ENCODE measurements at places on chromosomes 4 and X.
A peak's percentile ranks its signal among the peaks of the same experiment; 100 is the strongest.

DNA sequence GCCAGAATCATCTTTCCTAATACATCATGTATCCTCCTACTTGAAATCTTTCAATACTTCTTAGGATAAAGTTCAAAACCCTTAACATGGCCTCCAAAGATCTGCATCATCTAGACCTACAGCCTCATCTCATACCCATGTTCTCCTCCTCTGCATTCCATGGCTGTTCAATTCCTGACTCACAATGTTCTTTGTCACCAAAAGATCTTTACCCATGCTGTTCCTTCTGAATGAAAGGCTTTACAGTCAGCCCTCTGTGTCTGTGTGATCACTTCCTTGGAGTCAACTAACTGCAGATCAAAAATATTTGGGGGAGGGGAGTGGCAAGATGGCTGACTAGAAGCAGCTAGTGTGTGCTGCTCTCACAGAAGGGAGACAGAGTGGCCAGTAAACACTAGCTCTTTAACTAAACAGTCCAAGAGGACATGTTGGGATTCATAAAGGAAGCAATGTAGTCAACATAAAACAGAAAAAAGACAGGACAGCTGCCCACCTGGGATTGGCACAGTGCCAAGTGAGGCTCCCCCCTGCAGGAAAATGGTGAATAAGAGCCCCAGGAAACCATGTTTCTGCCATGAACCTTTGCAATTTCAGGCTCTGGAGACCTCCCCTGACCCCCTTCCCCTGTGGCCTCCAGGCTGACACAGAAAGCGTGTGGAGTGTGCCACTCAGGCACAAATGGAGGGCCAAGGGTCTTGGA is 31.9 kb downstream of the CBR4 start:
- no peak for DNase-seq

DNA sequence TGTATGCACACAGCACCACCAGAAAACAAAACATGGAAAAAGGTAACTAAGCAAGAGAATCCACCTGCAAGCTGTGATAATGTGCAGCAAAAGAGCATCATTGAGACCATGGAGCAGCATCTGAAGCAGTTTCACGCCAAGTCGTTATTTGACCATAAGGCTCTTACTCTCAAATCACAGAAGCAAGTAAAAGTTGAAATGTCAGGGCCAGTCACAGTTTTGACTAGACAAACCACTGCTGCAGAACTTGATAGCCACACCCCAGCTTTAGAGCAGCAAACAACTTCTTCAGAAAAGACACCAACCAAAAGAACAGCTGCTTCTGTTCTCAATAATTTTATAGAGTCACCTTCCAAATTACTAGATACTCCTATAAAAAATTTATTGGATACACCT is 90.2 kb downstream of the TET2 start:
- DNase-seq, result no peak

- DNase-seq, result peak; percentile 72
Observed at GRCh38 chr4:143667461-143667860, 33.0 kb downstream of the FREM3 start.

DNA sequence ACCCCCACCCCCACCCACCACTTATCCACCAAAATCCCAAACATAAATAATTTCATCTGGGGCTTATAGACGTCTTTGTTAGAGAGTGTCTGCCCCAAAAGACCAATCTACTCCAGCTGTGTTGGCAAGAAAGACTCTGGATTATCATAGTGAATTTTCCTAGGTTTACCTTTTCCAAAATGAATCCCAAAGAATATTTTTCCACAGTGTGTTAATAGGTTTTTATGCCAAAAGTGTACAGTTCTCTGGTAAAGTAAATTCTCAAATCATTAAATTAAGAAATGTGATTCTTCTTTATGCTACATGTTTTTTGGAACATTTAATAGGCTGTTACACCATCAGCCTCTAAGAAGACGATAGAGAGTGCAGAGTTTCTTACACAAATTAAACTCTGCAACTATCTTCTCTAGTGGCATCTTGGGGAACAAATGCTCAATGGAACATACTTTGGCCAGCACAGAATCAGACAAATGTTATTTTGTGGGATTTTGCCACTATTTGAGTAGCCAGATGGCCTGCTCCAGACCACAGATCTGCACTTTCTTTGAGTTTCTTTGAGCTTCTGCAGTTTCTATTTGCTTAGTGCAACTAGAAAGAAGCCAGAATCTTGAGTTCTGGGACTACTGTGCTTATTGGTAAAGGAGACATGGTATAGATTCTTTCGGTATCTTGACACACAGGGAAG is 206.0 kb downstream of the KIT start:
- DNase-seq, result peak; percentile 30

DNA sequence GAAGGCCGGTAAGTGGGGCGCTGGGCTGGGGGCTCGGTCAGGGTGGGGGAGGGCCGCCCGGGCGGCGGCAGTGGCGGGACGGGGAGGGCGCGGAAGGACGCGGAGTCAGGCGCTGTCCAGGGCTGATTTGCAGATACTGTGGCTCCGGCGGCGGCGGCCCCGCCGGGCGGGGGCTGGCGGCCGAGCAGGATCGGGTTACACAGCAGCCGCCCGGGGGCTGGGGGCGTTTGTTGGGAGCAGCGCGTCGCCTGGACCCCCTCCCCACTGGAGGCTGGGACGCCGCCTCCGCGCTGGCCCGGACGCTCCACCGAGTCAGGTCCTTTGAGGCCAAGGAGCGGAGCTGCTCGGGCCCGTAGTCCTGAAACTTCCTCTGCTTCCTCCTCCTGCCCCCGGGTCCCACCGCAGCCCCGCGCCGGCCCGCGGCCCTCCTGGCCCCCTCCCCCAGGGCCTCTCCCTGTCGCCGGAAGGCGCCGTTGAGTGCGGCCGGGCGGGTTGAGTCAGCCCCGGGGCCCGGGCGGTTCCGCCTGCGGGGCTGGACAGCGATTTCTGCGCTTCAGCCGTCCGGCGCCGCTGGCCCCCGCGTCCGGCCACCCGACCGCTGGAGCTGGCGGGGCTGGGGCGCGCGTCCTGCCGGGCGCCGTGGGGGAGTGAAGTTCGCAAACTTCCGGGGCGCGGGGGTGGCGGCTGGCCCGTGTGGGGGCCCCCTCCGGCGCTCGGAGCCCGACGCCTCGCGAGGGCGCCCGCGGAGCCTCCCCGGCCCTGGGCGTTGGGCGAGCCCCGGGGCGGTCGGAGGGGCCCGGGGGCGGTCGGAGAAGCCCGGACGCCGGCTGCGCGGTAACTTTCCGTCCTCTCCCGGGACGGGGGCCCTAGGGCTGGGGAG is 746 bp downstream of the REST start:
- DNase-seq, result peak; percentile 89

DNA sequence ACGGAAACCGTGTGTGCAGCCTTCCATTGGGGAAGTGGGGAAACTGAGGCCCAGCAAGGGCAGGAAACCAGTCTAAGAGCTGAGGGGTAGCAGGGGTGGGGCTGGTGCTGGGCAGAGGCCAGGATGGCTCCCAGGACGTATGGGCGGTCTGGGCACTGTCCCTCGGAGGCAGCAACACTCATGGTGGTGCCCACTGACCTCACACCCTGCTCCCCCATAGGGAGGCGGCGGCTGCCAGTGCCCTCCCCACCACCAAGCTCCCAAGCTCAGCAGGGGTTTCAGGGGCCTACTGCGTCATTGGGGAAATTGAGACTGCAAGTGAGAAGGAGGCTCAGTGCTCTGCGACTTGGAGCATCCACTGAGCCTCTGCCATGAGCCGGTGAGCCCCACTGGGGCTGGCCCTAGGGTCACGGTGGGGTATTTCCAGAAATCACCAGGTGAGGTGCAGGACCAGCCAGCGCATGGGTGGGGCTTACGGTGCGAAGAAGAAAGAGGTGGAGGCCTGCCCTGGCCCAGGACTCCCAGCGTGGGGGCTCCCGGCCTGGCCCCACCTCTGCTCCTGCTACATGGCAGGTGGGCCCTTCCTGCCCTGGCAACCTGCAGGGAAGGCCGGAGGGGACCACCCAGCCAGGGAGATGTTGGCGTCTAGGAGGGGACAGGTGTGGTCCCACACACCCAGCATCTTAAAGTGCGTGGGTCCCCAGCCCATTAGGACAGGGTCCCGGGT is 915 bp downstream of the MSANTD1 start:
- DNase-seq, result peak; percentile 18

GRCh38 chrX:66163849-66164411 is at the start of gene HEPH:
HEPH (plus strand) TSS chrX:66164247; CDS start chrX:66170571, 6,324 bp downstream.
- peak; percentile 20 for DNase-seq

DNA sequence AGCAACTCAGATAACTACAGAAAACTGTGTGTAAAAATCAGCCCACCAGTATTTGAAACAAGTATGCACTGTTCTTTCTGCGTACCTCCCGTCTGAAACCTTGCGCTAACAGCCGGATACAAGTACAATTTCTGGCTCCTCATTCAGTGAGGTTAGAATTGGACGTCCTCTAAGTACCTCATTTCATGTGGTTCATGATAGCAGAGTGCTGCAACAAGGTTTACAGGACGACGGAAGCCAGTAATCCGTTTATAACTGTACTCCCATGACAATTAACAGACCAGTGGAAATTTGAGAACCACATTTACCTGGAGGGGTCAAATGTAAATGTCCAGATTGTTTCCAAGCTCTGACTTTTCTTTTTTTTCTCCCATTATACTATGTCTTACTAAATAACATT is 52.9 kb upstream of the TENM3 start:
- no peak for DNase-seq

DNA sequence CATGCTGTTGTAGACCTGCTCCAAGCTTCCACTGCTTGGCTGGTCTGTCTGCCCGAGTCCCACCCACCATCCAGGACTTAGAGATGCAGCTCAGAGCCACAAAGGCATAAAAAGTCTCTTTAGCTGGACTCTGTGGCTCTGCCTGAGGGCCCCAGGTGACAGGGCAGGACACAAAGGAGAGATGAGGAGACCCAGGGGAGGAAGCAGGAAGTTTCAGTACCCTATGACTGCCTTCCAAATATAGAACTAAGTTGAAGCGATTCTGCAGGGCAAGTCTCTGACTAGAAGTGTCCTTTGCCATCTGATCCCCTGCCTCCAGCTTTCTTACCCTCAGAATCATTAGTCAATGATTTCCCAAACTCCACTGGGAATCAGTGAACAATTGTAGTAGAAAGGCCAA is 11.2 kb upstream of the CXCR3 start:
- no peak for DNase-seq

GRCh38 chrX:37347420-37347819 is 1.7 kb upstream of the PRRG1 start:
- no peak for DNase-seq

DNA sequence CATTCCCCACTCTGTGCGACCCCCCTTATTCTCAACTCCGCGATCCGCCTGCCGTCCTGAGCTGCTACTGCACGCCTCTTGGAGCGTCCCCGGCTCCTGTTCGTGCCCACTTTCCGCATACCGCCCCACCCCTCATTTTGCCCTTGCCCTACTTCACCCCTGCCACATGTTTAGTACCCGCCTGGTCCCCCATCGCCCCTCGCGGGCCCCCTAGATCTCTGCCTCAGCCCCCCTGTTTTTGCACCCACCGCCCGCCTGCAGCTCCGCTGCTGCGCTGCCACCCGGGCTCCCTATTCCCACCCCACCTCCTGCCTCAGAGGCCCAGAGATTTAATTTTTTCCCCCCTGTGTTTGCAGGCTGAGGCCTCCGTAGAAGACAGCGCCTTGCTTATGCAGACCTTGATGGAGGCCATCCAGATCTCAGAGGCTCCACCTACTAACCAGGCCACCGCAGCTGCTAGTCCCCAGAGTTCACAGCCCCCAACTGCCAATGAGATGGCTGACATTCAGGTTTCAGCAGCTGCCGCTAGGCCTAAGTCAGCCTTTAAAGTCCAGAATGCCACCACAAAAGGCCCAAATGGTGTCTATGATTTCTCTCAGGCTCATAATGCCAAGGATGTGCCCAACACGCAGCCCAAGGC is 1.4 kb downstream of the MAGED1 start:
- DNase-seq, result peak; percentile 53

DNA sequence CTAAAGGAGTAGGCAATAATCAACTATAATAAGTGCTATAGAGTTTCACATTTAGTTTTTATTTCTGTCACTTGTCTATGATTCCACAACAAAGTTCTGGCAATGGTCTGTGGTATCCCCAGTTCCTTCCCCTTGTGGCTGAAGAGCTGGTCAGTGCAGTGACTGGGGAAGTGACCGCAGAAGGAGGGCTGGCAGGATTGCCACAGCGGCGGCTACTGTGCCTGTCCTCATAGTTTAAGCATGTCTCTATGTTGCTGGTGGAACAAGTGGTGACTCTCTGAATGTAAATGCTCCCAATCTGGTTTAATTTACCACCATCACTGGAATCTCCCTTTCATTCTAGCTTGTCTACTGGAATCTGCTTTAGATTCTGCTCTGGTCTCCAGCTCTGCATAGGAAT is 170.6 kb upstream of the GK2 start:
- DNase-seq, result no peak

- no peak for DNase-seq
Observed at GRCh38 chrX:44265559-44265958, 77.9 kb downstream of the EFHC2 start.

DNA sequence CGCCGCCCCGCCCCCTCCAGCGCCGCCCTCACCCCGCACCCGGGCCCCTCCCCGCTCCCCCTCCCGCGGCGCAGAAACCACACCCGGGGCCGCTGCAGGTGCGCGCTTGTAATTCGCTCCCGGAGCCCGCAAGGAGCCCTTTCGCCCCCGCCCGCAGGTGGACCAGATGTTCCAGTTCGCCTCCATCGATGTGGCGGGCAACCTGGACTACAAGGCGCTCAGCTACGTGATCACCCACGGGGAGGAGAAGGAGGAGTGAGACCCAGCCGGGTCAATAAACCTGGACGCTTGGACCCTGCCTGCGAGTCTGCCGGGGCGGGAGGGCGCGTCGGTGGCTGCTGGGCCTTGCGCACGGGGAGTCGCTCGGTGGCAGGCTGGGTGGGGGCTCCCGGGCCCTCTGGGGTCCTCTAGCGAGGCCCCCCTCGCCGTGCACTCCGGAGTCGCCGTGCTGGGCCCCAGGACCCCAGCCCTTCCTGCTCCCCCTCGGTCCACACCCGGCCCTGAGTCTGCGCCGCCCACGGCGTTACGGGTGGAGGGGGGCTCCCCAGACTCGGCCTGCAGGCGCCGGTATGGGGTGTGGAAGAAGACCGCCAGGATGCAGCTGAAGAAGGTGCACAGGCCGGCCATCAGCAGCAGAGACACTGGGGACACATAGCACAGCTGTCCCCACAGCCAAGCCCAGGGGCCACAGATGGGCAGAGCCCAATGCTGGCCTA is 7.1 kb downstream of the SLC49A3 start:
- no peak for DNase-seq

- DNase-seq, result no peak
Observed at GRCh38 chrX:44733931-44734330, 109.9 kb upstream of the DUSP21 start.

- DNase-seq, result no peak
Observed at GRCh38 chrX:117969782-117970181, 146.8 kb downstream of the KLHL13 start.

- DNase-seq, result no peak
Observed at GRCh38 chrX:132737743-132738142, 220.7 kb downstream of the HS6ST2 start.

DNA sequence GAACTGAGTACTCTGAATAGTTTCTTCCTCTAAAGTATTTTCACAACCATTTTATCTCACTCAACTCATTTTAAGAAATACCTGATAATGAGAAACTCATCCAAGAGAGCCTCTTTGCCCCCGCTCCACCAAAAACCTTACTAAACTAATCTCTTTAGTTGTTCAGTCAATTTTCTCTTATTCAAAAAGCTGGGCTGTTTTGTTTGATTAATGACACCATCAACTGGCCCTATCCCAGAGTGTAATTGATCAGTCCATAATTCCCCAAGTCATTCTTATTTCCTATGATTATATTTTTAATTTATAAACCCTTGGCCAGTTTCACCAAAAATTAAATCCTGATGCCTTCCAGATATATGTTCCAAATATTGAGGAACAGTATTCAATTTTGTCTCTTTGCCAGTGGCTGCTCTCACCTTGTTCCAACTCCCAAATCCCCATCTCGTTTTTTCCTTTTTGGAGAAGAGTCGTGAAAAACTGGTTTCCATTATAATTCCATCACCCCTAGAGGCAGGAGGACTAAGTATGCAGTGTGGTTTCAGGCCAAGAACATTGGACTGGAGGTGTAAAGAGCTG is 10.4 kb downstream of the LIMCH1 start:
- peak; percentile 47 for DNase-seq

Data from right hindlimb (tissue), 1 donor.